ENCODE measurements at places on chromosomes 5 and 9.

GRCh38 chr9:75964427-75964826, 74.0 kb downstream of the PCSK5 start:
- ATAC-seq: no peak

DNA sequence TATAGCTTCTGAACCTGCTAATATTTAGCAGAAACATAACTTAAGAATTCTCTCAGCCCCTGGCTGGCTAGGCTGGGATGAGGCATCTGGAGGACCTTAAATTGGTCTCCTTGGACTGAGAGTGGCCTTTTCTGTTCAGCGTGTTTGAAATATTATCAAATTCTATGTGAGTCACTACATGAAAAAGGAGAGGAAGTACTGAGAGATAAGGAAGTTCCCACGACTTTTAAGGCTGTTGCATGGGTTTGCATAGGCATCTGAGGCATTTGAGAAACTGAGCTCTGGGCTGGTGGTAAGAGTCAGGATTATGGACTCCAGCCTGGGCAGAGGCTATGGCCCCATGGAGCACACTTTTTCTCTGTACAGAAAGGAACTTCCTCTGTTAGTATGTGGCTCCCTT, 816.2 kb upstream of the GRAMD2B start:
- no peak for ATAC-seq

DNA sequence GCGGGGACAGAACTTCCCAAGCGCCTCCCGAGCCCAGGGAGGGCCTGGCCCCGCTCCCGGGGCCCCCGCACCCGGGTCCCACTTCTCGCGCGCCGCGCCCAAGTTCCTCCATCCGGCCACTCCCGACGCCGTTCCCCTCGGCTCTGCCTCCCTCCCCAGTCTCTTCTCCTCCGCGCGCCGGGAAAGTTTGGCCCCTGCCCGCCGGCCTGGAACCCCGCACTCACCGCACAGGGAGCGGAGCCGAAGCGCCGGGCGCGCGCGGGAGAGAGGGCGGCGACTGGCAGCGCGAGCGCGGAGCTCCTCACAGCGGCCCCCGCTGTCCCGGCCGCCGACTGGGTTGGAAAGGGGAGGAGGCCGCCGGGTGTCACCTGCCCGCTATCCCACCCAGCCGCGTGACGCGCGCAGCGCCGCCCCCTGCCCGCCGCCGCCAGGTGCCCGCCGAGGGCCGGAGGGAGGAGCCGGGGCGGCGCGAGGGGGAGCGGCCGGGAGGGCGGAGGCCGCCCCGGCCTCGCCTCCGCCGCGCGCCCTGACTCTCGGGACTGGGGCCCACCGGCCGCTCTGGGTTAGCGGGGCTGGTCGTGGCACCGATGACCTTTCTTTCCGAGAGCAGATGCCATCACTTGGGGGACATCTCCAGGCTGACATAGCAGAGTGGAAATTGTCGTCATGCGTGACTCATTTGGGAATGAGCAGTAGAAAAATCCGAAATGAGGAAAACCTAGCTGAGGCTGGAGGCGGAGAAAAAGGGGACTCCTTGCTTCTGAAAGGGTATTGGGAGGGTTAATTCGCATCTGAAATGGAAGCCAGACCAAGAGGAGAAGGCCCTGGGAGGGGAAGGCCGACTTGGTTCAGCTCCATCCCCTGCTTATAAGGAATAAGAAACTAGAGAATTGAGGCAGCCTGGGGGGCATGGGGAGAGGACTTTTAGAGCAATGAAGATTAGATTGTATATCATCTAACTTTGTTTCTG, at the start of gene ELOVL7:
Gene ELOVL7 (minus strand): TSS at position 334 of the 970 bp plus-strand sequence. CDS start 56,872 bp downstream, outside the sequence.
- ATAC-seq: peak; percentile 85

DNA sequence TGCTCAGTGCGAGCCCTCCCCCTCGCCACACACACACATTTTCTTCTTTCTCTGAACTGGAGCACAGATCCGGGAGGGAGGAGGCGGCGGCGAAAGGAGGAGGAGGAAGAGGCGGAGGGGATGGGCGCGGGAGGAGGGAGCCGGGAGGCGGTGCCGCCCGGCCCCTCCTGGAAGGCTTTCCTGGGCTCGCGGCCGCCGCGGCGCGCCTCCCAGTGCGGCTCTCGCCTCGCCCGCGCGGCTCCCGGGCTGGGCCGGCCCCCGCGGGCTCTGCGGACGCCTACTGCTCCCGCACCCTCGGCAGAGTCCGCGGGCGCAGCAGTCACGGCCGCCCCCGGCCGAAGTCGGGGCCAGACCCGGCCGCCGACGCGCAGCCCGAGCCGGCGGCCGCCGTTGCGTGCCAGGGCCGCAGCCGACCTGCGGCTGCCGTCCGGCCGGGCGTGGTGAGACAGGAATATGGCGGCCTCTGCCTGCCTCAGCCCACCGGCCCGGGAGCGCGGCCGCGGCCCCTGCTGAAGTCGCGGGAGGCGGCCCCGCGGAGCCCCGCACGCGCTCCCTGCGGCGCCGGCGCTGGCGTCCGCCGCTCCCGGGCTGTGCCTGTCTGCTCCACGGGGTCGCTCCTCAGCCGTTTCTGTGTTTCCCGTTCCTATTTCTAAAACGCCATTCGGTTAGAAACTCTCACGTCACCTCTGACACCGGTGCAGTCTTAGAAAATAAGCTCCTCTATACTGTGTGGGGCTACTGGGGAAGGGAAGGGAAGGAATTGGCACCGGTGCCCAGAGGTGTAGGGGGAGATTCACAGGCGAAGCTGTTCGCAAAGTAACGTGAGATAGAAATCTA, 500 bp upstream of the GNAQ start:
- ATAC-seq: peak; percentile 40

DNA sequence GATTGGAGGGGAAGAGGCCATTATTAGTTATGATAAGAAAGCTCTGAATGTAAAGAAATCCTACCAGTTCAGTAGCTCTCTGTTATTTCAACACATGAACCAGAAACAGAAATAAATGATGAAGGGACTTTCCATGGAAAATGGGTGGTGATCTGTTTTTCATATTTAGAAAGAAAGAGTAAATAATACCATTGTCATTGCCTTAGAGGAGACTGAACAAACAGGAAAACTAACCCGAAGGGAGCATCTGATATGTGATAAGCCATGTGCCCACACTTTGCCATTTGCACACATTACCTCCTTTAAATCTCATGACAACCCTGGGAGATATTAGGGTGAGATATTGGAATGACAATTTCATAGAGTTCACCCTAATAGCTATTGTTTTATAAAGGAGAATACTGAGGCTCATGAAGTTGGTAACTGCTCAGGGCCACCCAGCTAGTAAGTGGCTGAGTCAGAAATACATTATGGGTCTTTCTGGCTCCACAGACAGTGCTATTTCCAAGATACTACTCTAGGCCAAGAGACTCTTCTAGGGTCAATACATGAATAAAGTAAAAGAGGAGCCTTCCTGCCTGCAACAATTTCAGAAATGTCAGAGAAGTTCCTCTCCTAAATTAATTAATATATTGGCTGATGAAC, 111.0 kb upstream of the SLIT3 start:
- ATAC-seq: no peak

DNA sequence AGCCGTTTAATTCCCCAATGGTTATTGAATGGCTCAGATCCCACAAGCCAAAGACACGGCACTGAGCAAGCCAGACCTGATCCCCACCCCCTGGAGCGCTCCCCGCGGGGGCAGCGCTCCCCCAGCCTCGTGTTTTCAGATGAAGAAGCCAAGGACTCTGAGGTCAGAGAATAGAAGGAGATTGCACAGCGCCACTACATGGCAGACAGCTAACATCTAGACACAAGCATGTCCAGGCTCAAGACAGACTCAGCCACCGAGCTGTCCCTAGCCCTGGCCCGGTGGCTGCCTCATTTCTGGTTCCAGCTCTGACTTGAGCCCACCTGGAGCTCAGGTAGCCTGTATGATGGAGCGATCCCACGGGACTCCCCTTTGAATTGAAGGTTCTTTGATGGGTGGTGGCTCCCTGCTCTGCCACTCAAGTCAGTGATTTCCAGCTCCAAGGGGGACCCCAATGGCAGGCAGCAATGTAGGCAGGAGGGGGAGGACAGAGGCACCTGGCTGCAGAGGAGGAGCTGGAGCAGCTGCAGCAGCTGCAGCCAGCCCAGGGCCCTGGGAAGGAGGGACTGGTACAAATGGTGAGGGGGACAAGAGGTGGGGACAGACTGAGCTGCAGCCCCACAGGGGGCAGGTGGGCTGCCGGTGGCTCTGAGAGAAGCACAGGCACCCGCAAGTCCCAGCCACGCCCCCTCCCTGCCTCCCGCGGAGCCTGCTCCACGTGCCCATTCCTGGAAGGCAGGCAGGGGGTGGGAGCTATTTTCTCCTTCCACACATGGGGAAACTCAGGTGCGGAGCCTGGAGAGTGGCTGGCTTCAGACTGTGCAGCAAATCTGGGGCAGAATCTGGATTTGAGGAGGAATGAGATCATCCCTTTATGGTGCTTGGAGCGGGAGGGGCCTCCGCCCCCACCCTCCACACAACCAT, 40.2 kb downstream of the NTNG2 start:
- ATAC-seq: no peak

- ATAC-seq: no peak
These were observed 176.9 kb downstream of the PALM2AKAP2 start for GRCh38 chr9:109956717-109957440.

DNA sequence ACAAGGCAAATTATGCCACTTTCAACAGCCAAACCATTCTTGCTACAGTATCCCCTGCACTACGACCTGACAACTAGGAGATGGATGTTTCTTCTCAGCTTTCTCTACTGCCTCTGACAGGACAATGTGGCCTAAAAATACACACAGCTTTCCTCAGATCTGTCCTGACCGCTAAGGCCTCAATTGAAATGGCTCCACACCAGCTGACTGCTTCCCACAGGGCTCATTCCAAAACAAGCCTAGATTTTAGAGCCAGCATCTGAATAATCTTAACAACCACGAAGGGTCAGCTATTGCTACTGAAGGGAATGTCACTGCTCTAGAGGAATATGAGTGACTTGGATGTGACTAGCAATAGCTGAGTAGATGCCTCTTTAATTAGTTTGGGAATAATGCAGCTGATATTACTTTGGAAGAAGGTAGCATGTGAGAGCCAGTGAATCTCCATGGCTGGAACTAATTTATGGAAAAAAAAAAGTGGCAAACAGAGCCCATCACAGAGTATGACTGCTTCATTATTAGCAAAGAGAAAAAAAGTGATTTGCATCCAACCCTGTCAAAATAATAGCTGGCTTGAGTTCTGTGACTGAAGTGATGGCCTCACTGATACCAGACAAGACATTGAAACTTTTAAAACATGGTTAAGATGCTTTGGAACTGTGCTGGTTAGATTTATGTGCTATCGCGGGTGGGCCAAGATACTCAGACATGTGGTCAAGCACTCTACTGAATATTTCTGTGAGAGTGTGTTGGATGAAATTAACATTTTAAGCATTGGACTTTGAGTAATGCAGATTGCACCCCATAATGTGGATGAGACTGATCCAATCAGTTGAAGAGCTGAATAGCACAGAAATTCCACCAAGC, 450.2 kb downstream of the NR2F1-AS1 start:
- peak; percentile 36 for ATAC-seq

DNA sequence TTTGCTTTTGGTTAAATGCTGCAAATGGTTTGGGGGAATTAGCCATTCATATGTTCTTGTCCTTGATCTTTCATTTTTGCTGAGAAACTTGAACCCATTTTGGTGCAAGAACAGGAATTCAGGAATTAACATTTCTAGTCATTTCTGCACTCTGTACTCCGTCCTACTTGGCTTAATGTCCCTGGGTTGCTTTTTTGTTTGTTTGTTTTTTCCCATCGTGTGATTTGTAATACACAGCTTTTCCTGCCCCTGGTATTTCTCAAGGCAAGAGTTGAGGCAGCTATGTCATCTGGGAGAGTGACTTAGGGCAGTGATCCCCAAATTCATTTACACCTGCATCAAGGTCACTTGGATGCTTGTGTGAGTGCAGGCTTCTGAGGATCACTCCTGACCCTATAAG, 71.3 kb downstream of the IQGAP2 start:
- ATAC-seq: no peak

DNA sequence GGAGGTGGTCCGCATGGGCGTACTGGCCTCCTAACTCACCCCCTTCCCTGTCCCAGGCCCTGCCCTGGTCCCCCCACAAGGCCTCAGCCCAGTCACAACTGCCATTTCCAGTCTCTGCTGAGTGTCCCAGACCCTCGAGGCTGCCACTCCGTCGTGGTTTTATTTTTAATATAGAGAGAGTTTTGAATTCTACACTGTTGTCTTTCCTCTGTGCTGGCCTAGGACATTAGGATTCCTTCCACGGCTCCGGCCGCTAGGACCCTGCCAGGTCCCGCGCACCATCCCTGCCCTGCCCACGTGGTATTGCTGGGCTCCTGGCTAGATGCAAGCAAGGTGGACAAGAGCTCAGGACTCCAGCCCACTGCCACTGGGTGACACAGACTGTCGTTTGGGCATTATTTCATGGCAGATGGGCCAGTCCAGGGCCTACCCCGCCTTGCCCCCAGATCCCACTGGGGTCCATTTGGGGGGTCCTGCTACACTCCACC, 53.3 kb downstream of the SAR1B start:
- ATAC-seq: no peak

DNA sequence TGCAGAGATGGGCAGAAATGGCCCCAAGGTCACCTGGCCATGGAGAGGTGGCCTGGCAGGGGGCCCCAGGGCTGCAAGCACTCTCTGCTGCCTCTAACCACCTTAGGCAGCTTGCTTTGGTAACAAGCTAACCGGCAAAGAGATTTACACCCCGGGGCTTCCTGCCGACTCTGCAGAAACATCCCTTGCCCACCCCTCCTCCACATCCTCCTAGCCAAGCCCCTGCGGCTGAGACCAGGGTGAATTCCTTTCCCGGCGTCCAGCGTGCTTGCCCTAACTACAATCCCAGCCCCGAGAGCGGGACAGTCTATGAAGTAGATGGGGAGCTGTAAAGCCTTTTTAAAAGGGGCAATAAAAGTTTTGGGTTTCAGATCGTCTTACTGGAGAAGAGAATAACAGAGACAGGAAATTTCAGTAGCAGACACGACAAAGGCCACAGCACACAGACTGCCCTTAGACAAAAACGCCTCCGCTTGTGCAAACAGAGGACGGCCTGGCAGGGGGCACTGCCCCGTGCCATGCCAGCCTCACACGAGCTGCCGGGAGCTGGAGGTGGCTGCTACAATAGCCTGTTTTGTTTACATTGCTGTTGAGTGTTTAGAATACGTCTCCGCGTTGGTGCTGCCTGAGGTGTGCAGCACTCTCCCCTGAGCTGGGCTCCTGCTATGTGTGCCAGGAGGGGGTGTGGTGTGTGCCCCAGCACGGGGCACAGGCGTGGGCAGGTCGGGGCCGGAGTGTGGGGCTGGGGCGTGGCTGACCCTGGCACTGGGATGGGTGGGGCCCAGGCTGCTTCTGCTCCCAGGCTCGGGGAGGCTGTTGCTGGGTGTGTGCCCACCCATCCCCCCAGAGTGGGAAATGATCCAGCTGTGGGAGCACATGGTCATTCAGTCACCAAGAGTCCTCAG, 15.3 kb downstream of the MYMK start:
- ATAC-seq: no peak

- ATAC-seq: no peak
These were observed 8.1 kb upstream of the DAB2 start for GRCh38 chr5:39432696-39433530.

- ATAC-seq: no peak
These were observed 597.3 kb downstream of the TLE1 start for GRCh38 chr9:81092057-81092456.

DNA sequence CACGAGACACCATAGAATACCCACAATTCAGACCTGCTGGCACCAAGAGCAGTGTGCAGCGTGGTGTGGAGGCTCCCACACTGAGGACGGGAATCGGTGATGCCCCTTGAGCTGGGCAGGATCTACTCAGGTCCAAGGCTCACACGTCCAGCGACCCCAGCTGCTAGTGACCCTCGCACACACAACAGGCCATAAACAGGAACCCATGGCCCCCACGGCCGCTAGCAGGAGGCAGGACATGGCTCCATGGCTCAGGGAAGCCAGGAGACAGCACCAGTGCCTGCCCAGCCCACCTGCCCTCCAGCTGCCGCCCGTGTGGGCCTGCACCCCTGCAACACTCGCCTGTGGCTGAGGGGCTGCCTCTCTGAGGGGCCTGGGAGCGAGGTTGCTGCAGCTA, 43.4 kb upstream of the SLC9A3 start:
- ATAC-seq: peak; percentile 37

All from stimulated activated memory B cell treated with anti-CD40 and anti-IgM and Interleukin-4, amounts not matched to agents 10 μg/mL and 1 μg/mL and 100 μg/mL, for 72 hours (primary cell).